Peyer's patch (tissue), 4 donors: ENCODE measurements at places on chromosomes 16 and 17.

- DNase-seq: no peak
These were observed 32.8 kb downstream of the RNF157 start for GRCh38 chr17:76207275-76208059.

DNA sequence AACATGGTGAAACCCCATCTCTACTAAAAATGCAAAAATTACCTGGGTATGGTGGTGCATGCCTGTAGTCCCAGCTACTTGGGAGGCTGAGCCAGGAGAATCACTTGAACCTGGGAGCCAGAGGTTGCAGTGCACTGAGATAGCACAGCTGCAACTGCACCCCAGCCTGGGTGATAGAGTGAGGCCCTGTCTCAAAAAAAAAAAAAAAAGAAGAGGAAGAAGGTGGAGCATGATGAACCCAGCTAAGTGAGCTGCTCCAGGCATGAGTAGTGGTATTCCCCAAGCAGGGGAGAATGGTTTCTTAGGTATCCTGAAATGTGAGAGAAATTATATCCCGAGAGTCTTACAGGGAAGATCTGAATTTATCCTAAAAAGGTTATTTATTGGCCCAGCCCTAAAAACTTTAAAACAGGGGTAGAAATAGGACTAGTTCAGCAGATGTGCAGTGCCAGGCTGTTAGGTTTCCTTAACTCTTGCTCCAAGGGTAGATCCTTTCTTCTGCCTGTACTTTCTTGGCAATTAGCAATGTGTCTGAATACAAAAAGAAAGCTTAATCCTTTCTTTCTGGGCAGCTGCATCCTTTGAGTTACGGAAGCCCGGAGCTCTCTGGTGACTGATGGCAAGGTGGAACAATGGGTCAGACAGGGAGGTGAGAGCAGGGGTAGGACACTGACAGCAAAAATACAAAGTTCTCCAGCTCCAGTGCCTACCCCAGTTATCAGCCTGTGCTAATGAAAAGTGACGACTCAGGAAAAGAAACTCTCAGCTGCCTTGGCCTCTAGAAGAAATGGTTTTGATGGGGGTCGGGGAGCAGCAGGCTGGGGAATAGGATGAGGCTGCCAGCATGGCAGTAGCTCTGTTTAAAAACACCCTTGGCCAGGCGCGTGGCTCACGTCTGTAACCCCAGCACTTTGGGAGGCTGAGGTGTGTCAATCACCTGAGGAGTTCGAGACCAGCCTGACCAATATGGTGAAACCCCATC lies 36.5 kb upstream of the TOB1 start:
- no peak for DNase-seq

GRCh38 chr17:36742267-36743000 lies 141.1 kb downstream of the MRM1 start:
- no peak for DNase-seq

- no peak for DNase-seq
These were observed at the start of gene MYH10 for GRCh38 chr17:8630227-8630801. TSS of gene MYH10 (minus strand) at chr17:8630725. CDS start at chr17:8623246, 7,479 bp downstream.

DNA sequence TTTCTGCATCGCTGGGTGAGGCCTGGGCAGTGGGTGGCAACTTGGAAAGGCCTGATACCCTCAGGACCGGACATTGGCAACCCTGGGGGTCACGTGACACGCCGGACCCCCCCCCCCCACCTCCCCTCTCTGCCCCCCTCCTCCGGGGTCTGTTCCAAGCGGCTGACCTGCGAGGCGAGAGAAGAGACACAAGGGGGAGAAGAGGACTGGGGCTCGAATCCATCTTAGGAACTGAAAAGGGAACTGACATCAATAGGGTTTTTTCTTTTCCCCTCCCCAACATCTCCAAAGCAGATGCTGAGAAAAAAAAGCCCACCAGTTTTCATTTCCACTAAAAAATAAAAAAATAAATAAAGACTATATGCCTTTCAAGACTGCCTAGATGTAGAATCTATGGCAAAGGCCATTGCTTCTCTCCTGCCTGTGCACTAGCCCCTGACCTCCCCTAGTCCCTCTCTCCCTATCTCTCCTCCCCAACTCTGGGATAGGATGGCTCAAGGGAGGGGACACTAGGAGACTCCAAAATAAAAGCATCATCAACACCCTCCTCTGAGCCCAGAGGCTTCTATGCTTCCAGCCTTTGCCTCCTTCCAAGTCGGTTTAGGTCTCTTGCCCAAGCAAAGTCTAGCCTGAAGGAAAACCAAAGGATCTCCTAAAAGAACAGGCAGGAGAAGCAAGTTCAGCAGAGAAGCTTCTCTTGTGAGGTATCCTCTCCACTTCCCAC lies 7.7 kb upstream of the HOXB2 start:
- DNase-seq: no peak

DNA sequence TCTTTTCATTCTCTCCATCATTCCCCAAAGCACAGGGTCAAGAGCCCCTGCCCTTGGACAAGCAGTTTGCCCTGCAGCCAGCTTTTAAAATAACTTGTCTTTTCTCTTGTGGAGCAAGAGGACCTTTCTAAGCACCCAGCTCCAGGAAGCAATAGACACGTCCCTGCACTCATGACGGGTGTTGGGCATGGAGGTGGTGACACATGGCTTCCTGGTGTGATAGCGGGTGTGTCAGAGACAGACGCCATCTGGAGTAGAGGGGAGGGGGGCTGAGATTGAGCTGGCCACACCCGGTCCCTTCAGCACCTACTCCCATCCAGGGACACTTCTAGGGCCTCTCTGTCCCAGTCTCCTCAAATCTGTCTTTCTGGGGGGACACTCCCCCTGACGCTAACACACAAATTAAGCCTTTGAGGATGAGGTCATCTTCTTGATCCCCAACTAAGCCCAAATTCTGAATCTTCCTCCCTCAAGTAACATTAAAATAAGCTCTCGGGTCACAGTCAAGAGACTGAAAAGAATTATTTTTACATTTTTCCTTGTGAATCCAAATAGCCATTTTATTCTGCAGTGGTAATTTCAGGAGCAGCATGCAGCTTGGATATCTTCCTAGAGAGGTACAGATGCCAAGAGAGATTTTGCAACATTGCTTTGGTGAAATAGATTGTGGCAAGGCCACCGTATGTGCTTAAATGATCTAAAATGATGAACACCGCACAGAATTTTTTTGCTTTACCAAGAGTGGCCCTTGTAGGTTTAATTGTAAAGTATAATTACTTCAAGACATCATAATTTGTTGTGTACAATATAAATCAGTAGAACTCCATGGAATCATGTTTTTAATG lies 216.6 kb upstream of the IRX3 start:
- DNase-seq: no peak

- no peak for DNase-seq
These were observed 48.3 kb downstream of the TBC1D16 start for GRCh38 chr17:79987187-79987934.

GRCh38 chr16:10589109-10589508 lies 8.7 kb upstream of the EMP2 start:
- no peak for DNase-seq

- DNase-seq: no peak
These were observed 6.2 kb downstream of the VAT1L start for GRCh38 chr16:77794586-77794985.

- peak; percentile 18 for DNase-seq
These were observed 109.6 kb upstream of the CDH5 start for GRCh38 chr16:66256919-66257318.

- no peak for DNase-seq
These were observed 614.6 kb upstream of the CDH5 start for GRCh38 chr16:65751622-65752521.

- DNase-seq: no peak
These were observed at the start of gene DNAH3 for GRCh38 chr16:21150375-21151001. TSS of gene DNAH3 (minus strand) at chr16:21150846. CDS start at chr16:21150319, 527 bp downstream.

GRCh38 chr17:28364665-28365363 lies at the start of gene SEBOX:
TSS of gene SEBOX (minus strand) at chr17:28365199. CDS start at chr17:28365151, 48 bp downstream.
- DNase-seq: peak; percentile 37

- DNase-seq: no peak
These were observed 4.4 kb upstream of the CYLD start for GRCh38 chr16:50737420-50737959.

DNA sequence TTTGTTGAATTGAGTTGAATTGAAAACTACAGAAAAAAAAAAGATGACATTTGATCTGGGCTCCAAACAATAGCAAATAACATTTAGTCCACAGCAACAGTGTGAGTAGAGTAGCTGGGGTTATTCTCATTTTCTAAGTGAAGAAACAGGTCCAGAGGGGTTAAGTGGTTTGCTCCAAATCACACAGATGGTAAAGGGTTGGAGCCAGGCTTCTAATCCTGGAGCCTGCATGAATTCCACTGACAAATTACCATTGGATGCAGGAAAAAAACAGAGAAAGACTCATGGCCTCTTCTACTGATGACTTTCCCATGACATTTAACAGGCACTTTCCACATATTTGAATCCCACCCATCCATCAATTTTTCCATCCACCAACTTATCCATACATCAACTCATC lies 182.4 kb downstream of the HS3ST4 start:
- DNase-seq: no peak

- DNase-seq: peak; percentile 93
These were observed 19.2 kb downstream of the ARHGAP27 start for GRCh38 chr17:45413498-45413923.

GRCh38 chr17:47997586-47997985 lies 26.7 kb downstream of the CDK5RAP3 start:
- no peak for DNase-seq

- no peak for DNase-seq
These were observed 3.1 kb downstream of the RNF227 start for GRCh38 chr17:7912927-7913524.

- DNase-seq: peak; percentile 53
These were observed 172.6 kb downstream of the CDK5R1 start for GRCh38 chr17:32659419-32659842.

GRCh38 chr17:49440581-49440980 lies 25.9 kb upstream of the PHB1 start:
- no peak for DNase-seq

GRCh38 chr17:57629470-57629869 lies 115.6 kb downstream of the CCDC182 start:
- DNase-seq: peak; percentile 81
